ENCODE measurements at places on chromosomes 16 and 17.

GRCh38 chr17:78915872-78916632 is 9.1 kb downstream of the TIMP2 start:
- no peak for DNase-seq

DNA sequence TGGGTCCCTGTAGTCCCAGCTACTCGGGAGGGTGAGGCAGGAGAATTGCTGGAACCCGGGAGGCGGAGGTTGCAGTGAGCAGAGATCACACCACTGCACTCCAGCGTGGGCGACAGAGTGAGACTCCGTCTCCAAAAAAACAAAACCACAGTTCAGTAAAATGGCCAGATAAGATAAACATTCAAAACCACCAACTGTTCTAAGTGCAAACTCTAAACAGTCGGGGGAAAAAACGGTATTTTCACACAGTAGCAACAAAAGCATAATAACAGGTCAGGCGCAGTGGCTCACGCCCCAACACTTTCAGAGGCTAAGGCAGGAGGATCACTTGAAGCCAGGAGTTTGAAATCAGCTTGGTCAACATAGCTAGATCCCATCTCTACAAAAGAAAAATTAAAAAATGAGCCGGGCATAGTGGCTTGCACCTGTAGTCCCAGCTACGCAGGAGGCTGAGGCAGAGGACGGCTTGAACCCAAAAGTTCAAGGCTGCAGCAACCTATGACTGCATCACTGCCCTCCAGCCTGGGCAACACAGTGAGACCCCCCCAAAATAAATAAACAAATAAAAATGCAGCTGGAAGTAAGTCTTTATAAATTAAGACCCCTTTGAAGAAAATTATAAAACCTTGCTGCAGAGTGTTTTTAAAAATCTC is 10.8 kb upstream of the HASPIN start:
- DNase-seq = no peak

DNA sequence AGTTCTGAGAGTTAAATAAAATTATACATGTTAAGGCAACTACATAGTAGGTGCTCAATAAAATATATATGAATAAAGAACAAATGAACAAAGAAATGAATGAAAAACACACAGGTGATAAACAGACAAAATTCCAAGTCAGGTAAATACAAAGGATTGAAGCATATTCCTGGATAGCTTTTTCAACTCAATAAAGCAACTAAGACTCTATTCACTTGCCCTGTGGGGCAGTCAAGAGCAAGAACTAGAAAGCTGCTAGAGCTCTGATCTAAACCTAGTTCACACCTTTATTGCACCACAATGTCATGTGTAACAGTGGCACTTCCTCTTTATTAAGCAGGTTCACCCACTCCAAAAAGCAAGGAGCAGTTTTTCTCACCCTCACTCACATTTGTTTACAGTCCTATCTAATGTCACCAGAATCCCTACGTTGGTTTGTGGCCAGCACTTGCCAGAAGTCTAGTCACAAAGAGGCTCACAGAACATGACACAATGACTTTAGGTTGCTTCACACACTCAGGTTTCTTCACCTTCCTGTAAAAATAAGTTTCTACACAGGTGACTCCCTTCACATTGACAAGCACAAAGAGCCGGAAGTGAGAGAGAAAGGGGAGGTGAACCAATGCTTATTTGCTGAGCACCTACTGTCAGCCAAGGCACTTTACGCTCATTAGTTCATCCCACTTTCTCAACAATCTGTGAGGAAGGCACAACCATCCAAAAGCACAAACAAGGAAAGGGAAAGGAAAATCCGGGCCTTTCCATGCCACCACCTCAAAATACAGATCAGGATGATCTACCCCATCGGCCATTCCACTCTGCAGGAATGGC is 70.8 kb downstream of the XPO6 start:
- DNase-seq = no peak

GRCh38 chr16:48999508-48999907 is 282.1 kb downstream of the CBLN1 start:
- peak; percentile 31 for DNase-seq

DNA sequence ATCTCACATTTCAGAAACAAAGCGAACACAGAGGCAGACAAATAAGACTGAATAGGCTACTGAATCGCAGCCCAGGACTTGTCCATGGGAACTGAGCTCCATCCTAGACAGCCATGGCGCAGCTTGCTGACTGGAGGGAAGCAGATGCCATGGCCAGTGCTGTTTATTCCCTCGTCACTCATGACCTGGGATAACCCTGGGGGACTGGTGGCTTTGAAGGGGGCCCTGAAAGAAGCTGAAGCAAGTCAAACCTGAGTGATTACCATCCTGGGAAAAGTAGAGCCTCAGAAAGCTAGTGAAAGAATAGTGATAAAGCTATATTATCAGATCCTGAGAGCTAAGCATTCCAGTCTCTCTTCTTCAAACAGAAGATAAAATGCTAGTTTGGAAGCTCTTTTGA is 94.1 kb downstream of the RPGRIP1L start:
- DNase-seq = no peak

DNA sequence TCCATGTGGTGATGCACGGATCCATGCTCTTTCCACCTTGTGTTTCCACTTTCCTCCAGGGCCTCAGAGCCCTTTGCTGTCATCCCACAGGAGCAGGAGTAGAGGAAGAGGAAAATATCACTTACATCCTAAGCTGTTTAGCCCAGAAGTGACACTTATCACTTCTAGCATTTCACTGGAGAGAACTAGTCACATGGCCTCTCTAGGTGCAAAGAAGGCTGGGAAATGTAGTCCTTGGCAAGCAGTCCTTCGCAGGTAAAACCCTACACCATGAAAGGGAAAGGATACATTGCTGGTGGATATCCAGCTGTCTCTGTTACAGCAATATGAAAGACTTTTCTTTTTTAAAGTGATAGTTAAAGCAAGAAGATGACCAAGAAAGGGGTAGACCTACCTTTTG is 185.9 kb downstream of the RGS9 start:
- no peak for DNase-seq

GRCh38 chr16:2197765-2198164 is 1.4 kb upstream of the CASKIN1 start:
- DNase-seq = no peak

- DNase-seq = peak; percentile 92
Measured at GRCh38 chr17:67824735-67825626, at the start of gene BPTF. Gene BPTF, plus strand, starts transcription at chr17:67825503. Its CDS starts 222 bp downstream, at chr17:67825725.

DNA sequence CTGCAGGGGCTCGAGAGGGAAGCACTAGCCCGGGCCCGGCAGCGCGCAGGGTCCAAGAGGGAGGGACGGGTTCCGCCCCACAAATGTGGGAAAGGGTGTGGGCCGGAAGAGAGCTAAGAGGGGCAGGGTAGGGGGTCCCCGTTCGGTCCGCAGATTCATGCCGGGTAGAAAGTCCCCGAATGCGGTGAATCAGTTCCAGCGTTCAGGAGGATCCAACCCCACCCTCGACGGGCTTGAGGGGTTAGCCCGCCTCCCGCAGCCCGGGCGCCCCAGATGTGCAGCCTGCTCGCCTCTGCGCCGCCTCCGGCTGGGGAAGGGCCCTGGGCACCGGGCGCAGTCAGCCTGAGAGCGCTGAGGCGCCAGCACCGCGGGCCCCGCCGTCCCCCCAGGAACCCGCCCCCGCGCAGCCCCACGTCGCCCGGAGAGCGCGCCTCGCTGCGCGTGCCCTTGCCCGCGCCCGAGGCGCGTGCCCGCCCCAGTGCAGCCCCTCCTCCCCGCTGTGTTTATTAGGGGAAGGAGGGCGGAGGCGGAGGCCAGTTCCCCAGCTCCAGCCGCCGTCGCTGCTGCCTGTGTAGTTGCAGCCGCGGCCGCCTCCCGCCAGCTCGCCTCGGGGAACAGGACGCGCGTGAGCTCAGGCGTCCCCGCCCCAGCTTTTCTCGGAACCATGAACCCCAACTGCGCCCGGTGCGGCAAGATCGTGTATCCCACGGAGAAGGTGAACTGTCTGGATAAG is at the start of gene LASP1:
Gene LASP1 (plus strand): TSS at position 533 of the 733 bp plus-strand sequence. CDS start 132 bp downstream, at position 665.
- DNase-seq = peak; percentile 93

DNA sequence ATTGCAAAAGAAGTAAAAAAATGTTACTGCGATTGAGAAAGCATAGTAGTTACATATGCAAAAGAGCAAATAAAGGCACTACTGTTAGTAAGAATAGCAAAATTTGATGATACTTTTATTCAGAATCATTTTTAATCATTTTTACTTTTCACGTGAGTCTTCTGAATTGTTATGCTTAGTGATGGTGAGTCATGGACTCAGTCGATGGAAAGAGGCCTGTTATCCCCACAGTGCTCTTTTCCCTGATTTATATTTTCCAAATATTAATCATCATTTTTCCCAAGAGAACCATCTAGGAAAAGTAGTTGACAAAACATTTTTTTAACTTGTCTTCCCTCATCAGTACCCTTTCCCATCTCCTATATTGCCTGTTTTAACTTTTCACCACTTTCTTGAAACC is 181.1 kb downstream of the CHD9 start:
- no peak for DNase-seq

GRCh38 chr17:77140878-77141767 is at the start of gene SEC14L1:
Gene SEC14L1, plus strand, starts transcription at chr17:77140969. Its CDS starts 2,628 bp downstream, at chr17:77143597.
- DNase-seq = peak; percentile 82

DNA sequence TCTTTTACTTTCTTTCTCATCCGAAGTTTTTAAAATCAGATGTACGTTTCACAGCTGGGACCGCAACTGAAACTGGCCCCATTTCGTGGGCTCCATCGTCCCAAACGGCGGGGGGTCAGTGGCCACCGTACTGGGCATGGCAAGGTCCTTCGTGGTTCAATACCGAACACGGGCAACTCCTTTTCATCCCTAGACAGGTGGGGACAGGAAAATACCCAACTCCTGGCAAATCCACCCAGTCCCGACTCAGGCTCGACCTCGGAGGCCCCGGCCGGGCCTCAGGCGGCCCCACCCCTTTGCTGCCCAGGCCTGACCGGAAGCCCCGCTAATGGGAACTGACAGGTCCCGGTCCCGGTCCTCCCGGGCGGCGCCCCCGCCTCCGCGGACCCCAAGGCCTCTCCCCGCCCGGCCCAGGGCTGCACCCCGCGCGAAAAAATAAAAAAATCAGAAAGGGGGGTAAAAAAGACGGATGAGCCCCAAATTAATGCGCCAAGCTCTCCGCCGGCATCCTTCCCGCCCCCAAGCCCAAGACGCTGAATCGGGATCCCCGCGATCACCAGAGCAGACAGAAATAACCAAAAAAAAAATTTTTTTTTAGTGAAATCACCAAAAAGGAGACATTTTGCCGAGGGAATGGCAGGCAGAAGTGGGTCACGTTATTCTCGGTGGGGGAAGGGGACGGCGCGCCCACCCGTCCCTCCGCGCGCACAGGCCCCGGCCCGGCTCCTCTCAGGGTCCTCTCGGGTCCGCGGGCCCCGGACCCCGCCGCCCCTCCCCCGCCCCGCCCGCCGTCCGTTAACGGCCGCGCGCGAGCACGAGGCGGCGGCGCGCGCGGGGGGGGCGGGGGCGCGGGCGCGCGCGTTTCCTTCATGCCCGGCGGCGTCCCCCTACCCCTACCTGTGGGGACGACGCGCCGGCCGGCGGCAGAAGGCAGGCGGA is 562 bp downstream of the ZC3H7A start:
- DNase-seq = peak; percentile 89

DNA sequence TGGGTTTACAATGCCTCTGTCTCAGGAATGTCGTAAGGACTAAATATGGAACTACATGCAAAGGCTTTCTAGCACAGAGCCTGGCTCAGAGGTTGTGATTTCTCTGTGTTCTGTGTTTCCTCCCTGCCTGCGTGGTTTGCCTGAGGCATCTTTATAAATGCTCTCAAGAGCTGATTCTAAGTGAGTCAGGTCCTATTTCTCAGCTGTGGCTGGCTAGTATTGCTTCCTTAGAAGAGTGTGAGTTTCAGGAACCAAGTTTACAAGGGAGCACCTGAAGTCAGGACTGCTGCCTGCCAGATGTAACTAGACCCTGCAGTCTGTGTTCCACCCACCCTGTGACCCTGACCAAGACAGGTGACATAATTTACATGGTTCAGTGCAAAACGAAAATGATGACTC is 8.0 kb upstream of the CCL1 start:
- peak; percentile 40 for DNase-seq

DNA sequence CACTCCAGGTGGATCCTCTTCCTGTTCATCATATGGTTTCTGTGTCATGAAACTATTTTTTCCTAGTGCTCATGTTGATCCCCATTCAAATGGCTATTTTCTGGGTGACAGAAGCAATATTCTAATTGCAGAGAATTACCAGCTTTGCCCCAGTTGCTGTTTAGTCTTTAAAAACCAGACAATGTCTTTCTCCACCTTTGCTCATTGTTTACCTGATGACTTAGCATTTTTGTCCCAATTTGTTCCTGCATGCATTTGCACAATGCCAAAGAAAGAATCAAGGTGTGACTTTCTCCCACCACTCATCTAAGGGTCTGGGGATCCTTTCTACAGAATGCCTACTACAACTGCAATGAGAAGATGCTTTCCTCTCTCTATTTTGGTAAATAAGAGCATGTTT is 439.9 kb upstream of the MAF start:
- no peak for DNase-seq

DNA sequence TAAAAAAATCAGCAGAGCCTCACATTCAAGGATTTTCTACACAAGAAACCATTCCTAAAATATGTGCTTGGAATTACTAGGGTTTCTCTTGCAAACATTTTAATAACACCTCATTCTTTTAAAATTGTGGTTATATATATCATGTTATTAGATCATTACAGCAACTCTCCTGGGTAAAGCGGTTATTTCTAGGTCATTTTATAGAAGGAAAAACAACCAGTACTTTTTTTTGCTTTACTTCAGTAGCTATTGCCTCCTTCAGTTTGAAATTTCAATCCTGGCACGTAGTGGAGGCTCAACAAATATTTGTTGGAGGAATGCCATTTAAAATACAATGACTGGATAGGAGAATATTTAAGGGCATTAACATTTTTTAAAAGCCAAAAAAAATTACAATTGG is 220.6 kb downstream of the CDRT15L2 start:
- DNase-seq = no peak

GRCh38 chr17:77142689-77143088 is 1.9 kb downstream of the SEC14L1 start:
- no peak for DNase-seq

- DNase-seq = no peak
Measured at GRCh38 chr16:54891346-54891745, 39.3 kb upstream of the IRX5 start.

GRCh38 chr16:48496571-48497095 is 111.4 kb upstream of the SIAH1 start:
- DNase-seq = no peak

- DNase-seq = no peak
Measured at GRCh38 chr17:6162892-6163291, 92.7 kb downstream of the WSCD1 start.

DNA sequence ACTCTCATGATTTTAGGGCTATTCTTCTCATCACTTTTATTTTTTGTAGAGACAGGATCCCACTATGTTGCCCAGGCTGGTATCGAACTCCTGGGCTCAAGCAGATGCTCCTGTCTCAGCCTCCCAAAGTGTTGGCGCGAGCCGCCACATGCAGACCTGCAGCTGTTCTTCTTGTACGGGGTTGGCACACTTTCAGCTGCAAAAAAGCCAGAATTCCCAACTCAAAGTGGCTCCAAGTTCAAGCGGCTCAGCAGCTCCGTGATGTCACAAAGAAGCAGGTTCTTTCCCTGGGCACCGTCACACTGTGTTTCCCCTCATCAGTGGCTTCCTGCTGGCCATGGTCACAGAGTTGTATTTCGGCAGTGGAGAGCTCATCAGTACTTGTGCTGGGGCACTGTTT is 6.7 kb upstream of the SBK1 start:
- DNase-seq = no peak

Data from coronary artery (tissue), 2 donors.